ENCODE measurements at places on chromosomes 12 and 14.

DNA sequence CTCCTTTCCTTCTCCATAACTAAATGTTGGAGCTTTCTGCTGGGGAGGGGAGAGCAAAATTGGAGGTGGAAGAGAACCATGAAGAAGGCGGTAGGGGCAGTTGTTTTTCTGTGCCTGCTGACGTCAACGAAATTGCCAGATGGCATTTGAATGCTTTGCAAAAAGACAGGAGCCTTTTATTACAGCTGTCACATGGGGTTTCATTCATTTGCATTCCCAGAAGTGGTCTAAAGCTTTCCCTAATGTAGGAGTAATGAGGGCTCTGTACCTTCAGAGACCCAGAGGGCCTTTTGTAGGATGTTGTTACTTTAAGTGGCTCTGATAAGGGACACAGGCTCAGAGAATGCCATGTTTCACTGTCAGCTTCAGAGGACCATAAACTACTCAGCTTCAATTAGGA, 107.1 kb upstream of the SLCO1C1 start:
- DNase-seq, result no peak

- DNase-seq, result no peak
Observed at GRCh38 chr14:59161561-59162175, 26.8 kb upstream of the DAAM1 start.

DNA sequence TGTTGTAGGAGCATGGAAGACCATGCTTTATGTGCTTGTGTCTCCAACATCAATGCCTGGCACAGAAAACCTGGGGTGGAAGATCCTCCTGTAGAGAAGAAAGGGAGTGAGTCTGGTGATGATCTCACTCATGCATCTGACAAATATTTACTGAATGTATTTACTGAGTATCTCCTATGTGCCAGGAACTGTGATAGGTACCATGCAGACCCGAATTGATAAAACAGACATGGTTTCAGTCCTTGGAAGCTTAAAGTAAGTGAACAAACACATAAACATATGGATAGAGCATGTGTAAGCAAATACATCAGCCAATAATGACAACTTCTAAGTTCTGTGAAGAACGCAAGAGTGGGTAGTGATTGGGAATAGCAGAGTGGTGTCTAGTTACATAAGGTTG, 117.0 kb upstream of the CCDC198 start:
- no peak for DNase-seq

- no peak for DNase-seq
Observed at GRCh38 chr12:7609495-7609894, 56.2 kb downstream of the APOBEC1 start.

DNA sequence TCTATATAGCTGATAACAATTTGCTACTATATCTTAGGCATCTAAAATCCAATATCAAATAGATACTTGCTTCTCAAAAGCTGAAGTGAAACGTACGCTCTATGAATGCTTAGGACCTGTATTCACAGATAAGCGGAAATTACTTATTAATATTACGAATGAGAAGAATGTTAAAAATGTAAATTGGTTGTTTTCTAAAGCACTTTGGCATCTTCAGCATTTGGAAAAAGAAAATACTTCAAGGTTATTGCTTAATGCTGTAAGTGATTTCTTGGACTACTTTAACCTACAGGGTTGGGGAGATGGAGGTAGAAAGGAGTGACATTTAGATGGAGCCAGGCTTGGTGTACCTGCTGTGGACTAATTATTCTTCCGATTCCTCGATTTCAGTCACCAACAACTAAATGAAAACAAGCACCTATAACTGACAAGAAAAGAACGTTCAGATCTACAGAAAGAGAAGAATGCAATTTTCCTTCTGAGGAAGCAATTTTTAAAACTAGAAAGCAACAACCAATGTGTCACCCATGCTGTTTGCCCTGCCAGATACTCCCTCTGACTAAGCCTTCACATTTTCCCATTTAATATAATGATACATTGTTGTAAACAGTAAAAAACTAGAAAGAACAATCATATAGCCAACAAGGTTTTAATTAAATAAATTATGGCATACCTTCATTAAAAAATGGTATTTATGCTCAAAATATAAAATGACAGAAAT, 49.3 kb downstream of the SLC25A21 start:
- no peak for DNase-seq

GRCh38 chr14:73995977-73996378, 23.1 kb downstream of the ENTPD5 start:
- no peak for DNase-seq

GRCh38 chr12:113479590-113480335, 8.1 kb upstream of the LHX5 start:
- DNase-seq, result no peak

GRCh38 chr12:131441638-131442336, 269.1 kb upstream of the SFSWAP start:
- DNase-seq, result no peak

DNA sequence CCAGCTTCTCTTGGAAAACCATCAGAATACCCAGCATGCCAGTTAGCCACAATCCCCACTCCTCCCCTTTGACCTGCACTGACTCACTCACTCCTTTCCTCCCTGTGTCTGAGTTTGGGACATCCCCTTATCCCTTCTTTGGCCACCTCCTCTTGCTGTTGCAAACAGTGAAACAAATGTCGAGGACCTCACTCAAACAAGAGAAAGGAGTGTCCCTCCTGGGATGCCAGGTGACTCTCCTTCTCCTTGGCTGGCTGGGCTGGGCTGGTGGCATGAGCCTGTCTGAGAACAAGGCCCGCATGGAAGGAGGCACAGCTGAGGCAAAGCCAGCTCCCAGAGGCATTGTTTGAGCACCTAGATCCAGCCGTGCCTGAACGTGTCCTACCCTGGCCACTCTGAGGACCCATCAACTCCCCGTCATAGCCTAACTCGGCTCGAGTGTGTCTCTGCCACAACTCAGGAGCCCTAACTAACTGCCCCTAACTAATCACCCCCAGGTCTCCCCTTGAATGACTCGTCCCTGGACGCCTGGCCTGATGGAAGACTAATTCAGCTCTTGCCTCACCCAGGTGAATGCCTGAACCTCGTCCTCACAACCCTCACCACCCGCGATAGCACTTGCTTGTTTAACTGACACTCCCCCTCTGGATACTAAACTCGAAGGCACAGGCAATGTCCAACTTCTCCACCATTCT, 43.0 kb downstream of the NCOR2 start:
- no peak for DNase-seq

GRCh38 chr14:91115986-91116770, 2.3 kb downstream of the DGLUCY start:
- no peak for DNase-seq

- no peak for DNase-seq
Observed at GRCh38 chr14:29821242-29821641, 106.4 kb downstream of the PRKD1 start.

DNA sequence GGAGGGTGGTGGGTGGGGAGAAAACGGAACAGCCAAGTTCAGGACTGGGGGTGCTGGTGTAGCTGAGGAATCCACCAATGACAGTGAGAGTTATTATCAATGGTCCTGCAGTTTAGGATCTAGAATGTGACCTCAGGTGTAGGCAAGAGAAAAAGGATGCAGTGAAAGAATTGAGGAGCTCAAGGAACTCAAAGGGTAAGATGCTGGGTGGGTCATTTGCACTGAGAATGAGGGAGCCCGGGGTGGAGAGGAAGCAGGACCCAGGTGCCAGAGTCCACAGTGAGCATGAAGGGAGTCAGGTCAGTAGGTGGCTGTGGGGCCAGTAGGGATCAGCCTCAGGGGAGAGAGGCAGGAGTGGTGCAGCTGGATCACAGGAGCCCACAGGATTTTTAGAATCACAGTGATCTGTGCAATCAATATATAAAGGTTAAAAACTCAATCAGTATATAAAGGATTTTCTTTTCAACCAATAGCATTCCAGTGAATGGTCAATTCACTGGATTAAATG, 3.2 kb upstream of the KRT7 start:
- no peak for DNase-seq
